ENCODE measurements at places on chromosomes 2 and 18.

DNA sequence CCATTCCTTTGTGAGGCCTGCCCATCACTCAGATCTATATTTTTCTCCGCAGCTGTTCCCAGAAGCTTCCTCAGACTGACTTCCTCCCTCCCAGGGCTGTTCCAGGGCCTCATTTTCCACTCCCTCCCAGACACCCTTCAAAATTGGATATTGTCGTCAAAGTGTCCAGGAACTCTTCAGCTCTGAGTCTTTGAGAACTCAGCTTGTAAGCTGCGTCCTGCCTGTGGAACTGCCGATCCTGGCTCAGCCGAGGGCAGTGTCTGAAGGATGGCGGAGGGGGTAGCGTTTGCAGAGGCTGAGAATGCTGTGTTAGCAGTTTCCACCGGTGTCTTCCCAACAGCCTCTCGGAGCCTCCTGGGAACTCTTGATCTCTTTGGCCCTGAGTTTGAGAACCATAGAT is 27.1 kb downstream of the NCK2 start:
- no peak for DNase-seq

- no peak for DNase-seq
Measured at GRCh38 chr2:652881-653480, 24.2 kb downstream of the TMEM18 start.

- no peak for DNase-seq
Measured at GRCh38 chr2:203450561-203450960, 84.5 kb downstream of the RAPH1 start.

GRCh38 chr2:204662956-204663355 is 117.7 kb downstream of the PARD3B start:
- DNase-seq: no peak

- DNase-seq: no peak
Measured at GRCh38 chr2:180040146-180040925, 33.2 kb upstream of the CWC22 start.

DNA sequence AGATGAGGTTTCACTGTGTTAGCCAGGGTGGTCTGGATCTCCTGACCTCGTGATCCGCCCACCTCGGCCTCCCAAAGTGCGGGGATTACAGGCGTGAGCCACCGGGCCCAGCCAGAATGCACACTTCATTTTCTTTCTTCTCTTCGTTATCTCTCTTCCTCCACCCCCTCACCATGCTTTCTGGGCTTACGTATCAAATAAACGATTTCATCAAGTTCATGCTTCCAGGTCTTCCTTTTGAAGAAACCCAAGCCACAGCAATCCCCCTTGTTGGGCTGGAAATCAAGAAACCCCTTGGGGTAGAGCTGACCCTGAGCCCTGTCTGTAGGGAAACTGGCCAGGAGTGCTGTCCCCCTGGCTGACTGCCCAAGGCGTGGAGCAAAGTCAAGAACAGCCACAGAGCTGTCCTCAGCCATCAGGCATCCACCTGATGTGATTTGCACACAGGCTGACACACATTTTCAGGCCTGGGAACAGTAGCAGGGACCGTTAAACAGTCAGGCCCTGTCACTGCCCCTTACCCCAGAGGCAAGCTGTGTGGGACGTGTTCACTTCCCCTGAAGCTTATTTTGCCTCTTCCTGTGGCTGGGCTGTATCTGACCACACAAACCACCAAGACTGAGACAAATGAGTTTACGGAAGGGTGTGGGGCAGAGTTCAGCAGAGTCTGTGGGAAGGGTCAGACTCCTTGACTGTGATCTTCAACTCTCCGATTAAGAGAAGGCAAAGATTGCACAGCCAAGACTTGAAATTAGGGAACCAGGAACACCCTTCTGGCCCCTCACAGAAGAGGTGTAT is 15.1 kb upstream of the NMUR1 start:
- DNase-seq: no peak

GRCh38 chr2:185381631-185382030 is 357.0 kb upstream of the FSIP2 start:
- no peak for DNase-seq

Data from NCI-H1092 (cell line).